ENCODE measurements at places on chromosomes 3 and 15.
A peak's percentile ranks its signal among the peaks of the same experiment; 100 is the strongest.

- peaks cover 54% of the 10 kb centered on the region for H3K36me3 ChIP-seq
- peaks cover 7% of the 10 kb centered on the region for H3K4me1 ChIP-seq
- H3K27ac ChIP-seq = no peak overlapping the region
- H3K4me3 ChIP-seq = no peak overlapping the region
- no peak for DNase-seq
These were observed 31.2 kb upstream of the MYO5C start for GRCh38 chr15:52326756-52327155.

GRCh38 chr3:123070510-123070909 lies 3.7 kb downstream of the PDIA5 start:
- H3K4me3 ChIP-seq = no peak overlapping the region
- no peak for DNase-seq
- no peaks in the 10 kb centered on the region for H3K27me3 ChIP-seq
- peaks cover 2% of the 10 kb centered on the region for H3K36me3 ChIP-seq

DNA sequence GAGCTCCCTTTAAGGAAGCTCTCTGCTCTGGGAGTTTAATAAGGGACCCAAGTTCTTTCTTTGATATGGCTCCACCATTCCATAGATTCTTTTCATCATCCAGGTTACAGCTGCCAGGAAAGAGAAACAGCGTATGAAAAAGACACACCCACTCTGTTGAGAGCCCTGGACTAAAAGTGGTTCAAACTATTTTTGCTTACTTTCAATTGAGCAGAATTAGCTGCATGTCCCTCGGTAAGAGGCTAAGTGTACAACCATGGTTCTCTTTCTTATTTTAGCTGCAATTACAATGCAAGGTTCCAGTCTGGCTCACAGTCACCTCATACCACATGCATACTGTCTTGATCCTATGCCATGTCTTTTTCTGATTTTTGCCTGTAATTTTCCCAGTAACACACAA lies 1288.3 kb downstream of the NSUN3 start:
- no peaks in the 10 kb centered on the region for H3K4me1 ChIP-seq
- H3K4me3 ChIP-seq = no peak overlapping the region
- peaks cover 2% of the 10 kb centered on the region for H3K36me3 ChIP-seq

DNA sequence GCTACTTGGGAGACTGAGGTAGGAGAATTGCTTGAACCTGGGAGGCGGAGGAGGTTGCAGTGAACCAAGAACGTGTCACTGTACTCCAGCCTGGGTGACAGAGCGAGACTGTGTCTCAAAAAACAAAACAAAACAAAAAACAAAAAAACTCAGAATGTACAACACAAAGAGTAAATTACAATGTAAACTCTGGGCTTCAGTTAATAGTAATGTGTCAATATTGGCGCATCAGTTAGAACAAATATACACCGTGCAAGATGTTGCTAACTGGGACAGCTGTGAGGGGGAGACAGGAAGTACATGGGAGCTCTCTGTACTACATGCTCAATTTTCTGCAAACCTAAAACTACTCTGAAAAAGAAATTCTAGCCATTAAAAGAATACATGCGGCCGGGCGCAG lies 23.5 kb upstream of the TRPM1 start:
- peaks cover 11% of the 10 kb centered on the region for H3K27me3 ChIP-seq
- H3K4me3 ChIP-seq = no peak overlapping the region
- no peak for DNase-seq
- no peaks in the 10 kb centered on the region for H3K36me3 ChIP-seq
- no peak overlapping the region for H3K27ac ChIP-seq

GRCh38 chr3:187811585-187812250 lies 66.5 kb upstream of the BCL6 start:
- no peak overlapping the region for H3K27ac ChIP-seq
- H3K36me3 ChIP-seq = no peaks in the 10 kb centered on the region
- H3K4me1 ChIP-seq = no peaks in the 10 kb centered on the region
- no peak overlapping the region for H3K4me3 ChIP-seq
- H3K27me3 ChIP-seq = no peaks in the 10 kb centered on the region

DNA sequence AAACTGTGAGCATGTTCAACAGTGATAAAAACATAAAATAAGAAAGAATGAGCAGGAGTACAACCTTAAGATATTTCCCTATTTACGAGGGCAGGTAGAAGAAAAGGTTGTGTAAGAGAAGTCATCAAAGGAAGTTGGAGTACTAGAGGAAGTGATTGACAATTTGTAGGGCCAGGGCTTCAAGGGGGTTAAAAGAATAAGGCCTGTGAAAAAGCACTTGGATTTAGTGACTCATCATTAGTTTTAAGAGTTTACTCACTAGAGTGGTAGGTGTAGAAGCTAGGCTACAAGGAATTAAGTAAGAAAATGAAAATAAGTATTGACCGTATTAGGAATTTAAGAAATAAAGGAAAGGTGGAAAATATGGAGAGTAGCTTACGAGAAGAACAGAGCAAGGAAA lies 23.6 kb downstream of the KCNMB3 start:
- no peaks in the 10 kb centered on the region for H3K4me1 ChIP-seq
- H3K4me3 ChIP-seq = no peak overlapping the region
- no peak for DNase-seq
- no peaks in the 10 kb centered on the region for H3K27me3 ChIP-seq
- peaks cover 37% of the 10 kb centered on the region for H3K36me3 ChIP-seq

GRCh38 chr3:178480274-178480673 lies 56.0 kb upstream of the KCNMB2 start:
- no peak overlapping the region for H3K4me3 ChIP-seq
- peaks cover 37% of the 10 kb centered on the region for H3K27me3 ChIP-seq
- DNase-seq = no peak
- no peaks in the 10 kb centered on the region for H3K36me3 ChIP-seq

- no peak overlapping the region for H3K4me3 ChIP-seq
- no peaks in the 10 kb centered on the region for H3K36me3 ChIP-seq
- no peak overlapping the region for H3K27ac ChIP-seq
- no peak for DNase-seq
- H3K27me3 ChIP-seq = no peaks in the 10 kb centered on the region
- H3K4me1 ChIP-seq = no peaks in the 10 kb centered on the region
These were observed 412.3 kb downstream of the OXSM start for GRCh38 chr3:26202169-26202568.

- H3K4me1 ChIP-seq = no peaks in the 10 kb centered on the region
- peaks cover 16% of the 10 kb centered on the region for H3K27me3 ChIP-seq
- no peak overlapping the region for H3K27ac ChIP-seq
- H3K36me3 ChIP-seq = no peaks in the 10 kb centered on the region
- DNase-seq = no peak
These were observed 310.7 kb upstream of the DPPA4 start for GRCh38 chr3:109648027-109648426.

GRCh38 chr15:47586653-47587224 lies 130.6 kb upstream of the SEMA6D start:
- H3K4me1 ChIP-seq = no peaks in the 10 kb centered on the region
- H3K27me3 ChIP-seq = no peaks in the 10 kb centered on the region
- no peak for DNase-seq
- H3K36me3 ChIP-seq = no peaks in the 10 kb centered on the region
- no peak overlapping the region for H3K4me3 ChIP-seq
- no peak overlapping the region for H3K27ac ChIP-seq

DNA sequence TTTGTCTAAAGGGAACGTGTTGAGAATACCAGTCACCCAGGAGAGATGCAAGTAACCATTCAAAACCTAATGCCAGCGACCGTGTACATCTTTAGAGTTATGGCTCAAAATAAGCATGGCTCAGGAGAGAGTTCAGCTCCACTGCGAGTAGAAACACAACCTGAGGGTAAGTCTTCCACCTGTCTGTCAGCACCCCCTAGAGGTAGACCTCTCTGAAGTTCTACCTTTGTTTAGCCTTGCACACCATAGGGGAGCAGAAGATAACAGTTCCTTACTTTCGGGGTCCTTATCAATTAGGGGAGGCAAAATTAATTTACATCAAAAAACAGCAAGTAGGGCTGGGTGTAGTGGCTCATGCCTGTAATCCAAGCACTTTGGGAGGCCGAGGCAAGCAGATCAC lies 124.4 kb downstream of the HCN4 start:
- no peak overlapping the region for H3K4me3 ChIP-seq
- no peak overlapping the region for H3K27ac ChIP-seq
- H3K27me3 ChIP-seq = no peaks in the 10 kb centered on the region
- no peak for DNase-seq
- H3K36me3 ChIP-seq = peaks cover 3% of the 10 kb centered on the region
- H3K4me1 ChIP-seq = no peaks in the 10 kb centered on the region

DNA sequence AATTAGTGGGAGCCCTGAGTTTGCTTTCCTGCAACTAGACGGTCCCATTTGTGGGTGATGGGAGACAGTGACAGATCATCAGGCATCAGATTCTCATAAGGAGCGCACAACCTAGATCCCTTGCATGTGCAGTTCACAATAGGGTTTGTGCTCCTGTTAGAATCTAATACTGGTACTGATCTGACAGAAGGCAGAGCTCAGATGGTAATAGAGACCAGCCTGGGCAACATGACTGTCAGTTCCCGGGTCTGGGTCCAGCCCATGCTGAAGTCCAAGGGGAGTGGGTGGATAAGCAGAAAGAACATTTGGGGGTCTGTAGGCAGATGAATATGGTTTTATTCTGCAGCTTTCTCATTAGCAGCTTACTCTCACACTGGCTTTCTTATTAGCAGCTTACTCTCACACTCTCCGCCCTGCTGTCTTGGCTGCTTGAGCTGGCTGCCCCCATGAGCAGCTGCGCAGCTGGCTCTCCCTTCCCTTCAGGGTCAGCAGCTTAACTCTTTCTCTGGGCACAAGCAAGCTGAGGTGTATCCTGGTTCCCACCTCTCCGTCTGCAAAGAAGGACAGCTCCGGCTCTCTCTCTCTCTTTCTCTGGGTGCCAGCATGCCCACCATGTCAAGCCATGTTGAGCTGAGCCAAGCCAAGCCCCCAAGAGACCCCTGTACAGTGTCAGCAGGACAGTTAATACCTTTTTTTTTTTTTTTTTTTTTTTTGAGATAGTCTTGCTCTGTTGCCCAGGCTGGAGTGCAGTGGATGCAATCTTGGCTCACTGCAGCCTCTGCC lies 46.5 kb downstream of the KLHDC8B start:
- H3K4me3 ChIP-seq = no peak overlapping the region
- H3K27ac ChIP-seq = no peak overlapping the region
- no peaks in the 10 kb centered on the region for H3K36me3 ChIP-seq
- no peaks in the 10 kb centered on the region for H3K4me1 ChIP-seq
- no peaks in the 10 kb centered on the region for H3K27me3 ChIP-seq

- H3K4me1 ChIP-seq = peaks cover 38% of the 10 kb centered on the region
- H3K27me3 ChIP-seq = peaks cover 19% of the 10 kb centered on the region
- H3K27ac ChIP-seq = no peak within 1 kb of the TSS
- peaks cover 30% of the 10 kb centered on the region for H3K36me3 ChIP-seq
- no peak for DNase-seq
These were observed at the start of gene SNX22 for GRCh38 chr15:64151727-64152506. Gene SNX22, plus strand, starts transcription at chr15:64151731. Its CDS starts 45 bp downstream, at chr15:64151776.

- peaks cover 10% of the 10 kb centered on the region for H3K4me1 ChIP-seq
- DNase-seq = no peak
- H3K27ac ChIP-seq = no peak overlapping the region
These were observed 358.3 kb upstream of the CFAP20DC start for GRCh38 chr3:59408047-59408624.

GRCh38 chr3:48270306-48270705 lies 29.4 kb downstream of the ZNF589 start:
- H3K27me3 ChIP-seq = no peaks in the 10 kb centered on the region
- peaks cover 20% of the 10 kb centered on the region for H3K4me1 ChIP-seq
- H3K27ac ChIP-seq = no peak overlapping the region

GRCh38 chr3:101069901-101070798 lies 76.9 kb upstream of the ABI3BP start:
- H3K4me3 ChIP-seq = no peak overlapping the region
- no peak overlapping the region for H3K27ac ChIP-seq
- DNase-seq = peak; percentile 18
- peaks cover 18% of the 10 kb centered on the region for H3K27me3 ChIP-seq

- no peak overlapping the region for H3K4me3 ChIP-seq
- DNase-seq = no peak
- H3K4me1 ChIP-seq = peaks cover 5% of the 10 kb centered on the region
- H3K27ac ChIP-seq = no peak overlapping the region
- H3K27me3 ChIP-seq = peaks cover 78% of the 10 kb centered on the region
These were observed 283.1 kb upstream of the LRRFIP2 start for GRCh38 chr3:37457378-37458065.

- H3K27me3 ChIP-seq = peaks cover 26% of the 10 kb centered on the region
- no peak overlapping the region for H3K27ac ChIP-seq
- H3K36me3 ChIP-seq = peaks cover 1% of the 10 kb centered on the region
- DNase-seq = no peak
These were observed 44.4 kb downstream of the MUC20 start for GRCh38 chr3:195764961-195765706.

DNA sequence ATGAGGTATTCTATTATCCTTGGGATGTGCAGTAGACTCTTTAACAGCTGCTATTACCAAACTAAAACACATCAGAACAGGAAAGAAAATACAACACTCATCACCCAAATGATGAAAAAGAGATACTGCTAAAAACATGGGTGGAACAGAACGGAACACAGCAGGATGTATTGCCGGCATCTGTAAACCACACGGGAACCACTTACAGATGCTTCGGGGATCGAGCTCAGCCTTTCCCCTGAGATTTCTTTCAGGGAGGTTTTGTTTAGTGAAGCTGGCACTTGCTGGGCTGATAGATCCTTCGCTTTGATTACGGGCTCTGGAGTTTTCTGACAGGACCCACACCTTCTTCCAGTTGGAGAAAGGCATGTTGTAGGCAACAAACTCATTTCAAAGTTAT lies 182.3 kb upstream of the FAM3D start:
- no peak overlapping the region for H3K27ac ChIP-seq
- H3K36me3 ChIP-seq = no peaks in the 10 kb centered on the region
- no peak overlapping the region for H3K4me3 ChIP-seq
- H3K4me1 ChIP-seq = no peaks in the 10 kb centered on the region

DNA sequence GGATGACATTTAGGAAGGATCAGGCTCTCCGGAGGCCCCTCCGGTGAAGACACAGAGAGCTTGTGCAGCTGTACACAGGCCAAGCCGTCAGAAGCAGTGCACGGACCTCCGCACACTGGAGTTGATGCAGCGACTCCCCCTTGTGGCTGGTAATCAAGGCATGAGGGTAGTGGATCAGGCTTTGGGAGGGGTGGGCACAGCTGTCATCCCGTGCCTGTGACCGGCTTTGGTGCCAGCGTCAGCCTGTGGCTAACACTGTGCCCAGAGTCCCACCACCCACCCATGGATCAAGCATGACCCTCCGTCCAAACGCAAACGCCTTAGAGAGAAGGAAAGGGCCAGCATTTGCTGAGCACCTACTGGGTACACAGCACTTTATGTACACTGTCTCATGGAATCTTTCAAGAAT lies 8.2 kb upstream of the GRIP2 start:
- no peak overlapping the region for H3K27ac ChIP-seq
- peaks cover 5% of the 10 kb centered on the region for H3K4me1 ChIP-seq
- H3K36me3 ChIP-seq = no peaks in the 10 kb centered on the region
- no peak for DNase-seq

- no peaks in the 10 kb centered on the region for H3K27me3 ChIP-seq
- no peak overlapping the region for H3K27ac ChIP-seq
- H3K36me3 ChIP-seq = no peaks in the 10 kb centered on the region
- no peak for DNase-seq
- no peak overlapping the region for H3K4me3 ChIP-seq
These were observed 78.4 kb downstream of the B3GNT5 start for GRCh38 chr3:183331498-183331897.
